Fibroblast of skin of right biceps (primary cell): ENCODE measurements at places on chromosomes 2 and 18.
A peak's percentile ranks its signal among the peaks of the same experiment; 100 is the strongest.

DNA sequence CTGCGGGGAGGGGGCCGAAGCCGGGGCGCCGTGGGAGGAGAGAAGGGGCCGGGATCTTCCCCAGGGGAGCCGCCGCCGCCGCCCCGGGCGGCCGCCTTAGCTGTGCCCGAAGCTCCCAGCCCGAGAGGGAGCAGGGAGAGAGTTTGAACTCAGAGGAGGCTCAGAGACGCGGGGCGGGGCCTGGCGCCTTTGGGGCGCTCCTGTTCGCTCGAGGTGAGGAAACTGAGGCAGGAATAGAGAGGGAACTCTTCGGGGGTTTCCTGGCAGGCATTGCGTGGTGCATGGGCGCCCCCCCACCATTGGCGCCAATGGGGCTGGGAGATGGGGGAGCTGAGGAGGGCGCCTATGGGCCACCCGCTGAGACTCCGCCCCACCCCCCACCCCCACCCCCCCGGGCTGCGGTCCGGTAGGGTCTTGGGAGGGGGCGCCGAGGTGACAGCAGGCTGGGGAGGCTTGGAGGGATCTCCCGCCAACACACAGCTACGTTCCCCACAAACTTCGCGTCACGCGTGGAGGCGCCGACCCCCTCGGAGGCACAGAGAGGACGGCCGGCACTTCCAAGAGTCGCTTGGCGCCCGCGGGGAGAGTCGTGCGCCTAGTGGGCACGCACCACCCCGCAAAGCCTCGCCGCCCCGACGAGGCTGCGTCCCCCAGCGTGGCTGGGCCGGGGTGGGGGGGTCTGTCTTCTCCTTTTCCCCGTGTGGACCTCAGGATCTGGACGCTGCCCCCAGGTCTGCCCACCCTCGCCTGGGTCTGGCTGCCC is 680 bp downstream of the CTDSP1 start:
- peak; percentile 43 for DNase-seq

GRCh38 chr2:109460553-109461324 is 153.0 kb downstream of the SEPTIN10 start:
- DNase-seq: no peak

- no peak for DNase-seq
Observed at GRCh38 chr2:171553858-171554257, 31.6 kb downstream of the CYBRD1 start.

DNA sequence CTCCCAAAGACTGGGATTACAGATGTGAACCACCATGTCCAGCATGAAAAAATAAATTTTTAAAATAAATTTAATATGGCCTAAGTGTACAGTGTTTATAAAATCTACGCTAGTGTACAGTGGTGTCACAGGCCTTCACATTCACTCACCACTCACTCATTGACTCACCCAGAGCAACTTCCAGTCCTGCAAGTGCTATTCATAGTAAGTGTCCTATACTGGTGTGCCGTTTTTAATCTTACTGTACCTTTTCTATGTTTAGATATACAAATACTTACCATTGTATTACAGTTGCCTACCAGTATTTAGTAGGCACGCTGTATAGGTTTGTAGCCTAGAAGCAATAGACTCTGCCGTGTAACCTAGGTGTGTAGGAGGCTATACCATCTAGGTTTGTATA is 291.6 kb upstream of the STON1 start:
- DNase-seq: no peak

- no peak for DNase-seq
Observed at GRCh38 chr2:39377226-39377939, 59.7 kb downstream of the MAP4K3 start.

DNA sequence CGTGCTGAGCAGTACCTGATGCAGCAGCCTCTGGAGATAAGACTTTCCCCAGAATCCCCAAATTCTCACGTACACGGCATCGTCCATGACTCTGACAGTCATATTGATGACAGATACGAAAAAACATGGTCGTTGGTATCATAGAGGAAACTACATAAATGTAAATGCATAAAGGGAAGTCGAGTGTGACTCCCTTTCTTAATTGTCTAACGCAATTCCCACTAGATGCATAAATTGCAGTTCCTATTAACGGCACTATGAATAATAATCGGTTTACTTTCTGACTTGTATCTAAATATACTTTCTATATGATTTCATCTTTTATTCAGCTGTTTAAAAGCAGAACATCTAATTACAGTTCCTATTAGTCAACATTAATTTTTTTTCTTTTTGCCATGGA is 322.6 kb upstream of the REV1 start:
- DNase-seq: no peak

- DNase-seq: no peak
Observed at GRCh38 chr18:13232971-13233786, 14.6 kb downstream of the LDLRAD4 start.

DNA sequence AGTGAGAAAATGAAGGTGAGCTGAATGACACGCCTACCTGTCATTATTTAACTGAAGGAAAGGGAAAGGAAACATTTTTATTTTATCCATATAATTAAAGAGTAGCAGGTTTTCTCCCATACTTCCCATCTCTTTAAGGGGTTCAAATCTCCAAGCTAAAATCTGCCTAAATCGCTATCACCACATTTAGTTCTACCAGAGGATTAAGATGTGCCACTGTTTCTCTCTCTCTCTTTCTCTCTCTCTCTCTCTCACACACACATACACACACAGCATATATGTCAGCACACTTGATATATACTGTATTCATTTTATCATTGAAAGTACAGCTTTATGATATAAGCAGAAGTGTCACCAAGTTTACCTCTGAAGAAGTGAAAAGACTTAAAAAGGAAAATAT is 3.1 kb downstream of the WIPF1 start:
- DNase-seq: no peak

GRCh38 chr2:209311948-209312347 is 111.9 kb upstream of the MAP2 start:
- DNase-seq: no peak

GRCh38 chr2:23221901-23222300 is 163.1 kb upstream of the KLHL29 start:
- no peak for DNase-seq

- DNase-seq: no peak
Observed at GRCh38 chr2:184860744-184861143, 262.4 kb downstream of the ZNF804A start.

DNA sequence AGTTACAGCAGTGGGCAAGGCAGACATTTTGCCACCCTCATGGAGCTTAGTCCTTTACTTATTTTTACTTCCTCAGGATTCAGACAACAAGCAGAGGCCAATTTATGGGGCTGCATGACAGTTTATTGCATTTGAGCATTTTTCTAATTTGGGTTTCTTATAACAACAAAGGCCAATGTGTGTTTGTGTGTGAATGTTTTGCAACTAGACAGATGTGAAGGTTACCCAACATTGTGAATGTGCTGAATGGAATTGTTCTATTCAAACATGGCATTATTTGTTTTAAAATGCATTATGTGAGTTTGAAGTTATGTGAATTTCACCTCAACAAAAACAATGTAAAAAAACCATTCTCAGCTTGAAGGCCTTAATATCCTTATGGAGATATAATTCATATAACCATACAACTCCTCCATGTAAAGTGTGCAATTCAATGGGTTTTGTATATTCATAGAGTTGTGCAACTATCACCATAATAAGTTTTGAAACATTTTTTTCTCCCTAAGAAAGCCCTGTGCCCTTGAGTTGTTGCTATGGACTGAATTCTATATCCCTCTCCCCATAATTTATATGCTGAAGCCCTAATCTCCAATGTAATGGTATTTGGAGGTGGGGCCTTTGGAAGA is 57.3 kb downstream of the CCDC195 start:
- no peak for DNase-seq

DNA sequence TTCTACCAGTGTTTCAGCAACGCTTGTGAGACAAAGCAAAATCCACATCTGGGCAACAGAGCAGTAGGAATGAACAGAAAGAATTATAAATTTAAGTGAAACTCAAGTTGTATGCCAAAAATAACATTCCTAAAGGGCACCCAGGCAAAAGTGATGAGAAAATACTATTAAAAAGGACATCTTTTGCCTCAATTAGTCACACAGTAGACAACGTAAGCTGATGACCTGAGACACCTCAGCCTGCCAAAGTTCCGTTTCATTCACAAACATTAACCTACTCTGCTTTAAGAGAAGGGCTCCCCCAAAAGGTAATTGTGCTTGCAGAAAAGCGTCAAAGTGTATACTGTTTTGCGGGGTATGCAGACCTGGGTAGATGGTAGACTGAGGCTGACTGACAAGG is 7.2 kb downstream of the HDLBP start:
- peak; percentile 18 for DNase-seq
